GM20000 (cell line): ENCODE measurements at places on chromosomes 4 and X.

DNA sequence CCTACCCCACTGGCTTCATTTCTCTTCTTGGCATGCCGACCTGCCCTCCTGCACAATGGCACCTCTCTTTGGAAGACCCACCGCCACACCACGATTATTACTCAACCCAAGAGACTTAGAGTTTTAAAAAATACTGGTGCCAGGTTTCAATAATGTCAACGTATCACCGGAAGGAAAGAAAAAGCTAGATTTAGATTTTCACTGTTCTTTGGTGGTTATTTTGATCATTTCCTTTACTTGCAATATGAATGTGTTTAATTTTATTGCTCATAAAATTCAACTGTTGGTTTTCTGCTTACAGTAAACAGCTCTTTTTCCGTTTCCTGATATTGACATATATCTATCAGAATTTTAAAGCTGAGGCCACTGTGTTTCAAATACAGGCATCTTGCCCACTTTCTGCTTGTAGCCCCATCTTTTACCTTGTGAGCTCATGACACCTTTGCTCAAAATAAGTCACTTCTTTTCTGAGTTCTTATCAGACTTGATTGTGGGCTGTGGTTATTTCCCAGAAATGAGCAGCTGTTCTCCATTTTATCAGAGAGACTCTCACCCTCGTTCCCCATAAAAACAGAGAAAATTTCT is 439.1 kb downstream of the INPP4B start:
- no peak for DNase-seq

DNA sequence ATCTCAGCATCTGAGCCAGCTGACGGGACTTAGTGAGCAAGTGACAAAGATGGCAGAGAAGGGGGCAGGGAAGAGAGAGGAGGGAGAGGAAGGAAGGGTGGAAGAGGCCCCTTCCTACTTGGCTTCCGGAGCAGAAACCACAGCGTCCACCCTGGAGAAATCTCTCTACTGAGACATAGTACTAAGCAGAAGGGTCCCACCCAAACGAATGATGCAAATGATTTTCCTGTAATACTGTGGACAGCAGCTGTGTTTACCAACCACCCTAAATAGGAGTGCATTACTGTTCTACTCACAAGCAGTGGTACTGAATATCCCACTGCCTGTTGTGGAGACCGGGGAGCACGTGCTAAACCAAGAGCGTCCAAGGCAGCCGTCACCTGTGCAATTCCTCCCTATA is 29.4 kb downstream of the DTHD1 start:
- no peak for DNase-seq

GRCh38 chr4:1033840-1034551 is 22.6 kb downstream of the FGFRL1 start:
- DNase-seq = no peak

DNA sequence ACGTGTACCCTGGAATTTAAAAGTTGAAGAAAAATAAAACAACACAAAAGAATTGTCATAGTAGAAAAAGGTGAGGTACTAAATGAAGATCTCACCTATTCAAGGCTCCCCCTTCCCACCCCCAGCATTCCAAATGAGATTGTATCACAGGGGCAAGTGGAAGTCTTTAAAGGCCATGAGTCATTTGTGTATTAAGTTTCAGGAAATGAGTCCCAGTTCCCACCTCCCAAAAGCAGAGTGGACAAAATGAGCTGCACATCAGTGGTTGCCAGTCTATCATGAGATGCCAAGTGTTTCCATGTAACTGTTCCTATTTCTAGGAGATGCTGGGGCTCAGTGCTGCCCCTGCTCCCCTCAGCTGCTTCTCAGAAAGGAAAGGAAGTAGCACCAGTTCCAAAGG is 20.1 kb downstream of the ARHGEF9 start:
- DNase-seq = no peak

DNA sequence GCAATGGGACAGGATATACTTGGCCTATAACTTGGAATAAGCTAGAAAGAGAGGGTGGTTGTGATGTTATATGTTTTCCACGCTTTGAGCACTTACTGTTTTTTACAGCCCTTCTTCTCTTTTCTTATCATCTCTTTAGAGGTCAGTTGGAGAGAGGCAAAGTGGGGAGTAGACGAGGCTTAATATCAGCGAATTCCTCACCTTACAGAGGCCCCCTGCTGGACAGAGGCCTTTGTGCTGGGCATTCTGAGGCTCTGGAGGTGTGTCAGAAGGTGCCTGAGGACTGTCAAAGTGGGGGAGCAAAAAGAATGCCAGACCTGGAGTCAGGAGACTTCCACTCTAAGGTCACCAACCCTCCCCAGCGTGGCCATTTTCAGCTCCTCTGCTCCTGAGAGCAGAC is 42.5 kb downstream of the MAMLD1 start:
- no peak for DNase-seq
